ENCODE measurements at places on chromosomes 1 and 21.

- DNase-seq = peak; percentile 80
These were observed 79.0 kb upstream of the NFASC start for GRCh38 chr1:204791453-204792353.

DNA sequence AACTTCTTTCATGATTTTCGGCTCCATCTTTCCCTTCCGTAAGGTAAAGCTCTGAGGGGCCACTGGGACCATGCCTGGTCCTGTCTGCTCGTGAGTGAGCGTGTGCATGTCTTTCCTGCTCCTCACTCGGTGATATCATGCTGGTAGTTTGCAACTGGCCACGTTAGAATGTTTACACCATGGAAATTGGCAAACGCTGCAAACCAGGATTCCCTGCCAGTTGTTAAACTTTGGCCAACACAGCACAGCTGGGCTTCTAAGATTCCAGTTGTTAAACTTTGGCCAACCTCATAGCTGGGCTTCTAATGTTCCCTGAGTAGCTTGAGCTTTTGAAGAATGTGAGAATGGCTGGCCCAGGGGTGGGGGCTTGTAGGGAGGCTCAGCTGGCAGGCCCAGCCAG is 68.0 kb upstream of the ACTL8 start:
- DNase-seq = no peak

GRCh38 chr1:171372418-171373084 is 58.6 kb downstream of the FMO4 start:
- DNase-seq = no peak

GRCh38 chr1:180135535-180135934 is 19.1 kb upstream of the QSOX1 start:
- no peak for DNase-seq

- DNase-seq = no peak
These were observed 9.1 kb downstream of the TMEM9 start for GRCh38 chr1:201145132-201145531.
